ENCODE measurements at places on chromosomes 3 and 15.
A peak's percentile ranks its signal among the peaks of the same experiment; 100 is the strongest.

GRCh38 chr3:139204728-139205127 lies 139.1 kb upstream of the MRPS22 start:
- no peak for DNase-seq

DNA sequence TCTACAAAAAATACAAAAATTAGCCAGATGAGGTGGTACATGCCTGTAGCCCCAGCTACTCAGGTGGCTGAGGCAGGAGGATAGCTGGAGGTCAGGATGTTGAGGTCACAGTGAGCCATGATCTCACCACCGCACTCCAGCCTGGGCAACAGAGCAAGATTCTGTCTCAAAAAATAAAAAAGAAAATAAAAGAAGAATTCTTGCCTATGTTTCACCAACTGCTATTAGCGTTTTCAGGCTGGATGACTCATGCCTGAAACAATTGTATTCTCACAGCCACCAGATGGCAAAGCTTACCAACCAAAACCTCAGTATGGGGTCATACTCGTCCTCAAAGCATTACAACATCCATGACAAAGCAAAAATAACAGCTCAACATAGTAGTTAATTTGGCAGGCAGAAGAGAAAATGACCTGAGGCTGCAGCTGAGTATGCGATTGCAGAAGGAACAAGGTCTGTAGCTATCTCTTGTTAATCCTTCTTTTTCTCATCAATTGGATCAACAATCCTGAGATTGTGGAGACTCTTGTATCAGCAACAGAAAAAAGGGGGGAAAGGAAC lies 52.2 kb downstream of the TP53BP1 start:
- DNase-seq, result peak; percentile 77

- DNase-seq, result no peak
Measured at GRCh38 chr3:152405915-152406802, 137.4 kb downstream of the MBNL1 start.

DNA sequence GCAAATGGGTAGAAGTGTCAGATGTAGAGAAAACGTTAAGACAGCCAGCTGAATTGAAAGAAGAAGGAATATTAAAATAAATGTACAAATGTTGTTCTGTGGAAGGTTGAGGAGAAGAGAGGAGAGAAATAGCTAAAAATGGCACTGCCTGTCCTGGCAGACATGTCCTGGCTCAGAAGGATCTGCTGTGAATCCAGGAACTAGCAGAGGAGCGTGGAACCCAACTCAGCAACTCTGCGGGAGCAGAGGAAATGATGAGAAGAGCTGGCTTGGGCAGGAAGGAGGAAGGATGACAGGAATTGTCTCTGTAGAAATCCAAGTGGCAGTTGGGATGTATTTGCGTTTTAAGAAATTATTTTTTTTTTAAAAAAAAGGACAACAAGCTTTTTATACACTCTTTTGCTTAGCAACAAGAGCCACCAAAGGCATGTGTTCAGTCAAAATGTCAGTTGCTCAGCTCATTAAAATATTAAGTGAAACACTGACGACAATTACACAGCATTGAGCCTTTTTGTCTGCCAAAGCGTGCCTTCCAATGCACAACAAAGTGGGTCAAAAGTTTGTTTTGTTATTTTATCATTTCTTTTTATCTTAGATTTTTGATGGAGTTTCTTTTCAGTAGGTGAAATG lies 16.1 kb downstream of the NANOGP8 start:
- DNase-seq, result no peak

GRCh38 chr3:111810909-111811308 lies 48.2 kb upstream of the PHLDB2 start:
- DNase-seq, result no peak

GRCh38 chr3:46887980-46888494 lies 10.5 kb downstream of the PTH1R start:
- no peak for DNase-seq

- DNase-seq, result no peak
Measured at GRCh38 chr3:107740992-107741896, 218.5 kb downstream of the BBX start.
